ENCODE measurements at places on chromosomes 4 and X.

- DNase-seq = no peak
These were observed 38.3 kb downstream of the DCLK2 start for GRCh38 chr4:150116506-150116905.

- no peak for DNase-seq
These were observed 84.3 kb upstream of the PSAPL1 start for GRCh38 chr4:7518871-7519637.

GRCh38 chr4:105859233-105859632, 36.0 kb upstream of the NPNT start:
- DNase-seq = peak; percentile 74

GRCh38 chrX:19924285-19924684, 36.9 kb upstream of the SH3KBP1 start:
- peak; percentile 7 for DNase-seq

DNA sequence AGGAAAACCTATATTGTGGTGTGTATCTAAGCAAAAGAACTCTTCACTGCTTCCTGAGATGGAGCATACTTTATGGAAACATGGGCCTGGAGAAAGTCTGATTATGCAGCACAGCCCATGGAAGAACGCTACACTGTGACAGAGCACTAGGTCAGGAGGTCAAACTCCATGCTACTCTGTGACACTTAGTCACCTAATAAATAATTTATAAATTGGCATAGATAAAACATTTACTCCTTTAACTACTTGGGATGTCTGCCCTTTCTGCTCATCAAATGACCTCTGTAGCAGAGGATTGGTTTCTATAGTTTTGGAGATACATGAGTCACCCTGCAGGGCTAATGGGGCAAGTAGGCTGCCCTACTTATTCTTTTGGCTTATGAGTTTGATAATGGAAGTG, 134.7 kb upstream of the BANK1 start:
- DNase-seq = no peak

- DNase-seq = no peak
These were observed 581.0 kb downstream of the C4orf33 start for GRCh38 chr4:129676934-129677333.

DNA sequence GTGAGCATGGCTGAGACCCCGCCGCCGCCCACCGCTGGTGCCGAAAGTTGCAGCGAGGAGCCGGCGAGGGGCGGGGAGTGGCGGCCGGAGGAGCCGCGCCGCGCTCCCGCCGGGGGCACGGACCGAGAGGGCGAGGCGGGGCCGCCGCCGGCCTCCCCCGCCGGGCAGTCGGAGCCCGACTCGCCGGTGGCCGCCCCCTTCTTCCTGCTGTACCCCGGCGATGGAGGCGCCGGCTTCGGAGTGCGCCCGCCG, 16.5 kb downstream of the UTP3 start:
- DNase-seq = no peak

DNA sequence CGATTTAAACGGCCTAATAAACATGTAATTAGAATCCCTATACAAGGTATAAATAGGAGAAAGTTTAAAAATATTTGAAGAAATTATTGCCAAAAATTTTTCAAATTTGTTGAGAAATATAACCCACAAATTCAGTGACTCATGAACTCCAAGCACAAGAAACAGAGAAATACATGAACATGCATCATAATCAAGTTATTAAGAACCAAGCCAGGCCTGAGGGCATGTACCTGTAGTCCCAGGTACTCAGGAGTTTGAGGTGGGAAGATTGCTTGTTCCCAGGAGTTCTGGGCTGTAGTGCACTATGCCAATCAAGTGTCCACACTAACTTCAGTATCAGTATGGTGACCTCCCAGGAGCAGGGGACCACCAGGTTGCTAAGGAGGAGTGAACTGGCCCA, 341.9 kb downstream of the CAMK2D start:
- DNase-seq = no peak

- DNase-seq = no peak
These were observed 49.0 kb downstream of the SH2D1A start for GRCh38 chrX:124395145-124395880.

DNA sequence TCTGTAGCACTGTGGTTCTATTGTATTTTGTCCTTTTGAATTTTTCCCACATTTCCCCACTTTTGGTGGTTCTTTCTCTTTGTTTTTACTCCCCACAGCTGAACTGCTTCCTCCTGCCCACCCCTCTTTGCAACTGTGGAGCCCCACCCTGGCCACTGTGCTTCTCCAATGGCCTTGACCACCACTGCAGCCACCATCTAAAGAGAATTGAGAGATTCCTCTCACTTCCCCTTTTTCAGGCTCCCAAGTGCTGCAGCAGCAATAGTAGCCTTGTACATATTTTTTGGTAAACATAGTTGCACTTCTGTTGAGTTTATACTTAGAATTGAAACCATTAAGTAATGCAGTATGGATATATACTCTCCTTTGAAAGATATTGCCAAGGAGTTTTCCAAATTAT, 51.3 kb upstream of the FRMPD3 start:
- no peak for DNase-seq

GRCh38 chr4:138420471-138420870, 178.3 kb upstream of the SLC7A11 start:
- DNase-seq = no peak

GRCh38 chrX:135931644-135932487, 38.4 kb downstream of the SAGE1 start:
- peak; percentile 16 for DNase-seq

All from astrocyte of the spinal cord (primary cell).